Activated naive CD4-positive, alpha-beta T cell treated with anti-CD3 and anti-CD28 coated beads, Interleukin-2, amount 50 U/mL, for 16 hours (primary cell): ENCODE measurements at places on chromosomes 13 and 19.
A peak's percentile ranks its signal among the peaks of the same experiment; 100 is the strongest.

DNA sequence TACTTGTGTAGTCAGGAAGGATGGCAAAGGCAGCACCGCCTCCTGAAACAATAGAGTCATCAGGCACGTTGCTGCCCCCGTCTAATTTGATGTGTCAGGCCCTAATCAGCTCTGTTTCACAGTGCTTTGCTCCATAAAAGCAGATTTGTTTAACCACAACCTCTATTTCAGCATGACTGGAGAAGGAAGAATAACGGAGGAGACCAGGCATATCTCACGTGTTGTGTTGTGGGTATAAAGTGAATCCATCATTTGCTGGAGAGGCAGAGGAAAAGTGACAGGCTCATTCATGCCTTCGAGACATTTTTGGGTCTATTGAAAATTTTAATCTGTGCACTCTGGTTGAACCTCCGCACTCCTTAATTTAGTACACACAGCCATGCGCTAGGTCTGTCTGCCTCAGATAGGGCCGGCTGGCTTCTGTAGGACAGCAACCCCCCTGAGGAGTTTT is 940.4 kb upstream of the SLC10A2 start:
- no peak for DNase-seq

GRCh38 chr13:19864746-19865309 is 1.4 kb upstream of the ZMYM5 start:
- DNase-seq, result peak; percentile 74

DNA sequence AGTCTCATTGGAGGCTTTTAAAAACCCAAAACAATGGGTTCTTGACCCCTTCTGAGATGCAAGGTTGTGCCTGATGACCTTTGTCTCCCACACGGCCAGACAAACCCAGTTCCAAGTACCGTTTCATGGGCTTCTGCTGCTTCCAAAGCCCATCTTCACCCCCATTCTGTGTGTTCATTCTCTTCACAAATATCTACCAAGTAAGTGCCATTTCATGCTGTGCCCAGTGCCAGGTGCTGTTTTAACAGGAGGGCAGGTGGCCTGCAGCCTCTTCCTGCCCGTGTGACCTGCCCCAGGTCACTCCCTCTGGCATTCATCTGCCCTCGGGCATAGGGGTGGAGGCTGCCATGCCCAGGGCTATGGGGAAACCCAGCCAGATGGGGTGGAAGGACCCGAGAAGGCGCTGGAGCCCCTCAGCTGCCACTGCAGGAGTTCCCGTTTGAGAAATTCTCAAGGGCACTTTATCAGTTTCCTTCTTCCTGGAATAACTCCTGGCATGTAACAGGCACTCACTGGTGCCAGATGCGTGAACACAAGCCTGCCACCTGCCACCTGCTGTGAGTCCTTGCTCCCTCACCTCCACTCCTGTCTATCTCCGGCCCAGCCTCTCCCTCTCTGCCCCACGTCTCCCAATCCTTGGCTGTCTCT is 12.5 kb downstream of the CAPN12 start:
- DNase-seq, result no peak

DNA sequence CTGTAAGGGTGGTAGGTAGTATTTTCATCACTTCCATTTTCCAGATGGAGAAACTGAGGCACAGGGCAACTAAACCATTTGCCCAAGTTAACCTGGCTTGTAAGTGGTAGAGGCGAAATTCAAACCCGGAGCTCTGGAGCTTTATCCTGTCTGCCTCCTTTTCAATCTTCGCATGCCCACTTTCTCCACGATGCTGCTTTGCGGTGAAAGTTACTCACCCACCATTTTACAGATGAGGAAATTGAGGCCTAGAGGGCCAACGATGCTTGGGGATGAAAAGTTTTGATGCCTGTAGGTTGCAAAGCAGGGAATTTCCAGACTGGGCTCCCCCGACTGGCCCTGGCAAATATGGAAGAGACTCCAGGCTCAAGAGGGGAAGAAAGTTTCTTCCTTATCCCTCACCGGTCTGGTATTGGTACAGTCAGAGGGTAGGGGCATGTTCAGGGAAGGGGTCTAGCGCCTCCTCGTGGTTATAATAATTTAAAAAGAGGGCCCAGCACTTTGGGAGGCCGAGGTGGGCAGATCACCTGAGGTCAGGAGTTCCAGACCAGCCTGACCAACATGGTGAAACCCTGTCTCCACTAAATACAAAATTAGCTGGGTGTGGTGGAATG is 1.9 kb upstream of the SH2D3A start:
- no peak for DNase-seq

GRCh38 chr13:69391756-69392155 is 715.9 kb upstream of the ATXN8OS start:
- DNase-seq, result no peak

GRCh38 chr13:23995283-23996073 is 98.2 kb upstream of the C1QTNF9B start:
- no peak for DNase-seq

DNA sequence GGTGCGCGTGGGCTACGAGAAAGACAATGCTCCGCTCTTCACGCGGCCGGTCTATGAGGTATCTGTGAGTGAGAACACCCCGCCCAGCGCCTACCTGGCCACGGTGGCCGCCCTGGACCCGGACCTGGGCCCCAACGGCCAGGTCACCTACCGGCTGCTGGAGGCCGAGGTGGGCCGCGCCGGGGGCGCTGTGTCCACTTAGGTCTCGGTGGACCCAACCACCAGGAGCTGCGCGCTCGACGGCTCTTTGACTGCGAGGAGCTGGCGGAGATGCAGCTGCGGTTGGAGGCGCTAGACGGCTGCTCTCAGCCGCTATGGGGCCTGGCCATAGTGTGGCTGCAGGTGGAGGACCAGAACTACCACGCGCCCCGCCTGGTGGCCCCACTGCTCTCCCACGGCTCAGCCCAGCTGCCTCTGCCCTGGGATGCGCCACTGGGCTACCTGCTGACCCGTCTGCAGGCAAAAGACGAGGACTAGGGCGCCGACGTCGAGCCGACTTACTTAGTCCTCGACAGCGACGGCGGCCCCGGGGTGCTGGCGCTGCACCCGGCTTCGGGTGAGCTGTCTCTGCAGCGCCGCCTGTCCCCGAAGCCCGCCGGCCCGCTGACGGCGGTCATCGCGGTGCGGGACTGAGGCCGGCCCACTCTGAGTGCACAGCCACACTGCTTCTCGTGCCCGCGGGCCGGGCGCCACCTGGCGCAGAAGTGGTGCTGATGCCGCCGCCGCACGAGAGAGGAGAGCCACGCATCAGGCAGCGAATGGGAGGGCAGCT is 173.0 kb downstream of the OLFM4 start:
- no peak for DNase-seq

- DNase-seq, result no peak
Observed at GRCh38 chr13:23715762-23716235, 145.6 kb downstream of the TNFRSF19 start.

GRCh38 chr13:71593566-71593965 is 273.4 kb downstream of the DACH1 start:
- DNase-seq, result no peak

- DNase-seq, result no peak
Observed at GRCh38 chr13:28041031-28041461, 52.6 kb upstream of the URAD start.

DNA sequence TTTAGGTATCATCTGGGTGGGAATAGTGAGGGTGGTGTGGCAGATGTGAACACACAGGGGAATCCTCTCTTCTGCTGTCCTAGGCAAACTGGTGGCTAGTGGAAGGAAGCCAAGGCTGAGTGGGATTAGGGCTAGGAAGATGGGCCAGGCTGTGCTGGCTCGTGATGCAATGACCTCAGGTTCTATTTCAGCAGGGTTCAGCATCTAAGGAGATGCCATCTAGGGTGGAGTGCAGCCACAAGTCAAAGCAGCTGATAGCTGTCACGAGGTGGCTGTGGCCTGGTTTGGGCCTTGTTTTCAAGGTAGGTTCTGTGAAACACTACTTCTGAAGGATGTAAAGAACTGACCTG is 21.6 kb downstream of the ARL11 start:
- DNase-seq, result no peak

DNA sequence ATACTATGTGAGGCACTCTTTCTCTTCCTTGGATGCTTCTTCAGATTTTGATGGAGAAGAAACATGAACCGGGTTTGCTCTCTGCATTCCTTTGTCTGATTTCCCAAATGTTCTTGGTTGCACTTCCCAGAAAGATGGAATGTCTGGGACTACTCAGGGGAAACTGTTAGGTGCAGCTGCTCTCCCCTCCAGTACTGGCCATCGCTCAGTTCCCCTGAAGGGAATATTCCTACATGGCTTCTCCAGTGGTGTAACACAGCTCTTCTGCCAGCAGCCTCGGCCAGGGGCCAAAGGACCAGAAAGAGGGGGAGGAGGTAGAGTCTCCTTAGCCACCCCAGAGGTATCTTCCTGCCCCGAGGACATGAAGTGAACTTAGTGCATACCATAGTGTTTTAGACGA is 33.5 kb upstream of the SPRY2 start:
- DNase-seq, result no peak

DNA sequence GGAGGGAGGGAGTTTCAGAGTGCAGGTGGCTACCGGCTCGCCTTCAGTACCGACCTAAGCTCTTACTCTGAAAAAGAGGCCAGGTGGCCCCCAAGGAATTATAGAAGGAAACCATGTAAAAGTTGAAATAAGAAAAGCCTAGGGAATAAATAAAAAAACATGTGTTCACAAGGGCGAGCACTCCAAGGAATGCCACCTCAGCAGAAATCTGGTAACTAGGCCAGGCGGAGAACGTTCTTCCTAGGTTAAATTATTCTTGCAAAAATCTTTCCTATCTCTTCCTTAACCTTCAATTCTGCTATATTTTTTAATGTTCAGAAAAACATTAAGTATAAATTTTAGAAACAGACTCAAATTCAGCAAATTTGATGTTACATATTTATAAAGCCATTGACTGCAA is 1260.3 kb upstream of the SLC10A2 start:
- no peak for DNase-seq

DNA sequence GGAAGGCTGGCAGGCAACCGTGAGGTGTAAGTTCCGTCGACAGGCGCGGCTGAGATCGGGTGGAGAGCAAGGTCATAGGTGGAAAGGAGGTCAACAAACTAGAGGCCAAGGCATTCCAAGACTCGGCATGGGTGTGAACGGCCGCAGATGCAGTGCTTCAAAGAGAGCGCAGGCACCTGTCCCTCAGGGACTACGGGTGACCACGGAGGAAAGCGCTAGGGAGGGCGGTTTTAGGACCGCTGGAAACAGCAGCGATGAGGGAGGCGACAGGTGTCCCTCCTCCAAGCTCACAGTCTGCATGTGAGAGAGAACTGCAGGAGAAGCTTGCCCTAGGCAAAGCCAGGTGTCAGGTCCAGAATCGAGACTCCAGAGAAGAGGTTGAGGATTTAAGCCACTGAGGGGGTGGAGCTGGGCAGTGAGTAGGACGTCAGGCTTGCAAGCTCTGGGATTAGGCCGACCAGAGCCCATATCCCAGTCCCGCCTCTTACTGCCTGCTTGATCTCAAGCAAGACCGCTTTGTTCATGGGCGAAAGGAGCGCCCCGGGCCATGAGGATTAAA is 1.6 kb upstream of the MLNR start:
- DNase-seq, result no peak

GRCh38 chr13:93965587-93965986 is 513.9 kb downstream of the DCT start:
- no peak for DNase-seq

DNA sequence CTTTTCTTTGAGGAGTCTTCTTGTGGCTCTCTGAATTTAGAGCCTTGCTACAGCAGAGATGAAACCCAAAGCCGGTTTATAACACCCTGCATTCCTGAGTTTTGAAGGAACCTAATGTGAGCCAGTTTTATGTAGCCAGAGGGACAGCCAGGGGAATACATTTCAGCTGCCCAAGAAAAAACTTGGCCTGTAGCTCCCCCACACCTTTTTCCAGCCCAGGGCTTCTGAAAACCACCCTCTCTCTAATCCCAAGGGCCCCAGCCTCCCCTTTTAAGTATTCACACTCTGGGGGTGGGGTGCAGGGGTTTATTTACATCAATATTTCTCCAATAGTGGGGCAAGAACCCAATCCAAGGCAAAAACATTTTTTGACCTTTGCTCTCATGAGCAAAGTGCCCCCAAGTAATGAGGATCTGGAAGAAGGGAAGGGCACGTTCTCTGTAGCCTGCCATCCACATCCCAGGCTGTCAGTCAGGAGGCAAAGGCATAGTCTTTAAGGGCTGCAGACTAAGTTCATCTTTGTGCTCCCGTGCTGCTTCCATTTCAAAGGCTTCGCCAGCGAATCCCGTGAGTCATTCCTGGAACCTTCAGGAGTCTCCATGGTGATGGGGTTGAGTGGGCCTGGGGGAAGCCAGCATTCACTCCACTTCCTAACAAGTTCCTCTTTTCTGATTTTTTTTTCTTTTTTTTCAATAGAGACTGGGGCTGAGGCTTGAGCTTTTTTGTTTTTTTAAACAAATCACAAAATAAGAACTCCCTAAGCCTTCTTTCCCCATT is 33.2 kb upstream of the MEDAG start:
- DNase-seq, result no peak

- DNase-seq, result no peak
Observed at GRCh38 chr19:39736088-39736487, 1.7 kb downstream of the CLC start.

DNA sequence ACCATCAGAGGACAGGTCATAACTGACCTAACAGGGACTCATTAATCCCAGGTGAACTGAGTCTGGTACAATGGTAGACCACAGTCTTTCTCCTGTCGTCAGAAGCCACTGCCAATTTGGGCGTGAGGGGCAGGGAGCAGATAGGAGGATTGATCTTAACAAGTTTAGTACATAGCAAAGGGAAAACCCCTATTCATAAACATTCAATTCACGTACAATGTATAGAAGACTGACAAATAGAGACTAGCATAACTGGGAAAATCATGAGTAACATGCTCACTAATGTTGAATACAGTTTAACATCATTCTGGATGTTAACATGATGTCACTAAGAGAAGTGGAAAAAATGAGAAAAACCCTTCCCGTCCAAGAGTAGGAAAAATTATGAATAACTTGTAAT is 54.1 kb downstream of the SLC7A1 start:
- no peak for DNase-seq

DNA sequence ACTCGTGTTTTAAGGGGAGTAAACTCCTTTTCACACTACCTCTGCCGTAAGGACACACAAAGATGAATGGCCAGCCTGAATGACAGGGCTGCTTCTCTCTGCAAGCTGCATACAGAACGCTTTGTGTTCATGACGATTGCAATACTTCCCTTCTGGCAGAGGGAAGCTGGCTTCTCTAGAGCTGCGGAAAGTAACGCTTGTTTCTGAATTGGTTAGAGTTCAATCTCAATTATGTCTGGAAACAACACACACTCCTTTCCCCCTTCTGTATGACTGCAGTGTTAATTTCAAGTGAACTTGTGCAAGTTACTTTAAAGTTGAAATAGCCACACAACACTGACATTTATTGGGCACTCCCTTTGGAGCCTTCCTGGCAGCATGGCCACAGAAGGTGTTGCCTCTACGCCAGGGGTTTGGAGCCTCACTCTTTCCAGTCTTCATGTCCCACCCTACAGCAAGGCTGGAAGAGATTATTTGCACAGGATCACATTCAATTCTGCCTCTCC is 242.6 kb downstream of the NDFIP2 start:
- DNase-seq, result no peak

- peak; percentile 22 for DNase-seq
Observed at GRCh38 chr13:48220592-48220980, 12.4 kb upstream of the ITM2B start.

GRCh38 chr19:58361900-58362271 is 665 bp downstream of the ZNF497 start:
- DNase-seq, result peak; percentile 55

- DNase-seq, result no peak
Observed at GRCh38 chr13:77674852-77675251, 22.6 kb upstream of the SLAIN1 start.
